ENCODE measurements at places on chromosomes 3 and 15.

- DNase-seq: no peak
Observed at GRCh38 chr3:151121016-151121415, 35.6 kb downstream of the MED12L start.

- DNase-seq: no peak
Observed at GRCh38 chr15:79682851-79683288, 213.9 kb downstream of the MTHFS start.

GRCh38 chr15:25936004-25936403 lies 72.9 kb upstream of the ATP10A start:
- DNase-seq: no peak

- no peak for DNase-seq
Observed at GRCh38 chr3:133965013-133965570, 64.6 kb downstream of the SLCO2A1 start.

GRCh38 chr15:64710676-64711428 lies 64.5 kb downstream of the RBPMS2 start:
- no peak for DNase-seq

DNA sequence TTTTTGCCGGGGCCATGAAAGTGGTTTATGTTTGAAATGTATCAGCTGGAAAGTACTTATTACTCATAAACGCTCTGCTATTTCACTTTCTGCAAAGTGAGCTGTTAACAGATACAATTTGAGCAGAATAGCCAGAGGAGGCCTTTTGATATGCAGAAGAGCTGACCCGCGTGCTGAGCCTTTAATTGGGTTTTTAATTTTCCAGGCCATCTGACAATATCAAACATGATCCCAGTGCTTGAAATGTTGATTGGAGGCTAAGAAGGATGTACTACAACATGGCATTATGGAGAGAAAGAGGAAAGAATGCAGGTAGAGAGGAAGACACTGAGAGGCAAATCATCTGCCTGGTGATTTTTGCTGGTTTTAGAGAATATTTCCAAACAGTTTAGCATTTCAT lies 261.3 kb upstream of the MEIS2 start:
- no peak for DNase-seq

DNA sequence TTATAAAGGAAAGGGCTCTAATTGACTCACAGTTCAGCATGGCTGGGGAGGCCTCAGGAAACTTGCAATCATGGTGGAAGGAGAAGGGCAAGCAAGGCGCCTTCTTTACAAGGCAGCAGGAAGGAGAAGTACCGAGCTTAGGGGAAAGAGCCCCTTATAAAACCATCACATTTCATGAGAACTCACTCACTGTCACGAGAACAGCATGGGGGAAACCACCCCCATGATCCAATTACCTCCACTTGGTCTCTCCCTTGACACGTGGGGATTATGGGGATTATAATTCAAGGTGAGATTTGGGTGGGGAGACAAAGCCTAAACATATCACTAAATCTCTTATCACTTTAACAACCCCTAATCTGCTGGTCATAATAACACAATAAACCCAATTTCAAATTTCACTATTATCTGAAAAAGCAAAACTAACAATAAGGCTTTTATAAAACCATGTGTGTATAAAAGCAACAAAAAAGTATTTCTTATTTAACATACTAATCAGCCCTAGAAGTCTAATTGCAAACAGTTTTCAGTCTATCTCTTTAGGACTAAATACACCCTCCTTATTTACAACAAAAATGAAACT lies 43.2 kb downstream of the SCAPER start:
- no peak for DNase-seq

GRCh38 chr15:61069394-61070075 lies 159.6 kb downstream of the RORA start:
- no peak for DNase-seq

- DNase-seq: no peak
Observed at GRCh38 chr3:142987707-142988106, 13.7 kb upstream of the U2SURP start.

DNA sequence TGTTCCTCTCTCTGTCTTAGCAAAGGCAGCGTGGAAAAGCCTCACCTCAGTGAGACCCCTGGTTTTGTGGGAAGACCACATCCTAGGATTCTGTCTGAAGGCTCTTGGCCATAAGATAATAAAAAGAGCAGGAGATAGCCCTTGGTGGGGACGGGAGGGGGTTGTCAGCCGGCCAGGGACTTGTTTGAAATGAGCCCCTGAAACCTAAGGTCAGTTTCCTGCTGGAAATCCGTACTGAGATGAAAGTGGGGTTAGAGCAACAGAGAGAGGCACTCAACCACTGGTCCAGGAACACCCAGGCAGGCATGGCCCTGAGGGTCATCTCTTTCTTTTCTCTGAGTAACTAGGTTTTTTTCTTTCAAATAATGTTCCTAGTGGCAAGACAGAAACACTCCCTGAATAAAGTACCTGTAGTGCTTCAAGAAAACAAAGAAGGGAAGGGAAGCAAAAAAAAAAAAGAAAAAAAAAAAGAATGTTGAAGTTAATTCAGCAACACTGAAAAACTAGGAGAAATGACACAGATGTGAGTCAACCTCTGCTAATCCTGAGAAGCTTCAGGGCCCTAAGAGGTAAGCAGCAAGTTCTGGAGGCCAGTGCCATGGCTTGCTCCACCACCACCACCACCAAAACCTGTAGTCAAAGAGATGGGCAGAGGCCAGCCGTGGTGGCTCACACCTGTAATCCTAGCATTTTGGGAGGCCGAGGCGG lies 3.2 kb downstream of the ITGB5 start:
- no peak for DNase-seq

- DNase-seq: no peak
Observed at GRCh38 chr3:10189557-10190354, 25.0 kb downstream of the IRAK2 start.

- DNase-seq: no peak
Observed at GRCh38 chr3:115660646-115661337, 37.5 kb downstream of the GAP43 start.

DNA sequence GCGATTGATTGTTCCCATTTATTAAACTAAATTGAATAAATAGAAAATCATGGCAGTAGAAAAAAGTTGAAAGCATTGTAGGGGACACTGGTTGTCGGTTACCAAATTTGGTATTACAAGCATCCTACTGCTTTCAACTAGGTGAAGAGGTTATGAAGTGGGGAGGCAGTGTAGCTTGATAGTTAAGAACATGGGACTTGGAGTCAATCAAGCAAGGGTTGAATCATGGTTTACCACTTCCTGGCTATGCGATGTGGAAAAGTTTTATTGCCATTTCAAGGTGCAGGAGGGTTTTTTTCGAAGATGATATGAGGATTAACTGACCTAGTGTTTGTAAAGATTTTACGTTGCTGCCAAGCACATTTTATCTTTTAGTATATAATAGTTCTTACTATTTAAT lies 318.2 kb upstream of the KCNH8 start:
- no peak for DNase-seq

DNA sequence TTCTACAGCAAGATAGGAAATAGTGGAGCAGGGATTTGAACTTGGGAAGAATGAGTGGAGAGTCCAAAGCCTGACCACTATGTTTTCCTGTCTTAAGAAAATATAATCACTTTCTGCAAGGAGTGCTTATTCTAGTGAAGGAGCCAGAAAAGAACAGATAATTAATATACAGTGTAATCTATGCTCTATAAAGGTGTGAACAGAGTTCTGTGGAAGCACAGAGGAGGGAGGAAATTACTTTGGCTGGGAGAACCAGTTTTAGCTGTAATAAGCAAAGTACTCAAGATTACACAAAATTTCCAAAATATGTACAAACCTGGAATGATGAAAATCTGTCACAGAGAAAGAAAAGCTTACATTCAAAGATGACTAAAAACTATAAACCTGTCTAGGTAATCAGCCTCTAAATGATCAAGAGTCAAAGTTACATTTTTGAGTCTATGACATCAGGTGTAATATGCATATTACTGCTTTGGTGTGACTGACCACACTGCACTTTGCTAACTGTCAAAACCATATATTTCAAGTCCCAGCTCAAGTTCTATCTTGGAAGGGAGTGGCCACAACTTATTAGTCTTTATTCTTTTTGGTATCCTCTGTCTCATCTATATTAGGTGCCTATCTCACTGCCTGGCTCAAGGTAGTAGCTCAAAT lies 40.7 kb upstream of the MB21D2 start:
- DNase-seq: no peak

DNA sequence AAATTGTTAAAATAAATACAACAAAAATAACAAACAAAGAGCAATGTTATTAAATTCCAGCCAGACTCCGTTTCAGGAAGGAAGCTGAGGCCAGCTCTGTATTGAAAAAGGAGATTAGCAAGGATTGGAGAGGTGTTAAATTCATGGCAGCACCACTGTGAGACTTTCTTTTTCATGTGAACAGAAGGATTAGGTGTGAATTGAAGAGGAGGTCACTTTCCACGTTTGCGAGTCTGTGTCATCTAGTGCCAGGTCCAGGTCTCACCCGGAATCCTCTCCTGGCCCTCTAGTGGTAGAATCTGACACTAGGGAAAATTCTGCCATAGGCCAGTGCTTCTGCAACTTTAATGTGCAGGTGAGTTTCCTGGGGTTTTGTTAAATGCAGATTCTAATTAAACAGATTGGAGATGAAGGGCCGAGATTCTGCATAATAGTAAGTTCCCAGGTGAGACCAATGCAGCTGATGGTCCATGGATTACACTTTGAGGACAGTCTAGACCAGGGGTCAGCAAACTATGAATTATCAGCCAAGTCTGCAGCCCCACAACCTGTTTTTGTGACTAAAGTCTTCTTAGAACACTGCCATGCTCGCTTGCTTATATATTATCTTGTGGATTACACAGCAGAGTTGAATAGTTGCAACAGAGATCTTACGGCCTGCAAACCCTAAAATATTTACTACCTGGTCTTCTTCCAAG lies 9.2 kb upstream of the SLC6A1 start:
- no peak for DNase-seq

GRCh38 chr15:89578146-89578545 lies 2.9 kb downstream of the TICRR start:
- no peak for DNase-seq

Measured in GM12864 (cell line).